ENCODE measurements at places on chromosomes 3 and 15.

- no peaks in the 10 kb centered on the region for H3K27me3 ChIP-seq
- no peaks in the 10 kb centered on the region for H3K4me1 ChIP-seq
- no peak for DNase-seq
- no peak overlapping the region for H3K27ac ChIP-seq
Measured at GRCh38 chr3:39491733-39492350, 24.4 kb downstream of the MOBP start.

DNA sequence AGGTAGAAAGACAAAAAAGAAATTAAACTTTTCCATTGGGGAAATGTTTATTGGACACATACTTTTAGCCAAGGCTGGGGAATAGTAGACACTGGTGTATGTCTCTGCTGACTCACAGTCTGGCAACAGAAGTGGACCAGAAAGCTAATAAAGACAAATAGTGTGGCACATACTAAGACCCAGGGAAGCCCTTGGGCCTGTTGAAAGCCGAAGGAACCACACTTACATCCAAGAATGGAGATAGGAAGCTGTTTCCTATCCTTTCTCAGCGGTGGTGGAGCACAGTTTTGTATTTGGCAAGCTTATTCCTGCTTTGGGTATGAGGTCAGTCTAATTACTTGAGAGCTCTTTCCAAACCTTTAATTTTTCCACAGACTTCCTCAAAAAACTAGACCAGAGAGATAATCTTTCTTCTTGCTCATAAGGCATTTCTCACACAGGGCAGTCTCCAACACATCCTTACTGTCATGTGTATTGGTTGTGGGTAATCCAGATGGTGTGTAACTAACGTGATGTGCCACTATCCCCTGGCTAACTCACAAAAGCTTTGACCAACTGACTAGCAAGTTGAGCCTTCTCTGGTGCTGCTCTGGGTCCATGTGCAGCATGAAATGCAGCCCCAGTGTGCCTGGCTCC, 279.1 kb upstream of the IGF1R start:
- DNase-seq: no peak
- H3K36me3 ChIP-seq: no peaks in the 10 kb centered on the region
- no peaks in the 10 kb centered on the region for H3K4me1 ChIP-seq
- H3K27me3 ChIP-seq: no peaks in the 10 kb centered on the region
- H3K4me3 ChIP-seq: no peak overlapping the region

DNA sequence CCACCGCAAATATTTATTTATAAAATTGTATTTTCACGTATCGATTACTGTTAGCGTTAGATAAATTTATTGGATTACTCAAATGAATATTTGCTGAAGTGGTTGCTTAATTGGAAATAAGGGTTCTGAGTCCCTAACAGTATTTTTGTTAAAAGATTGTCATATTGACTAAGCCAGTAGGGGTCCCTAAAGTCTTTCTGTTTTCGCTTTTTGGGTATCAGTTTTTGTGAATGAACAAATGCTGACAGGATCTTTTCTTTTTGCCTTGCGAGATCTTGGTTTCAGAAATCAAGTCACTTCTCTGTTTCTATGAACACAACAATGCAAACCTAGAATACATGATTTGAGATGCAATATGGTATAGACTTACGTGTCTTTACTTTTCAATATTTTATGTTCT, 7.1 kb downstream of the RAD51 start:
- H3K27ac ChIP-seq: no peak overlapping the region
- H3K27me3 ChIP-seq: no peaks in the 10 kb centered on the region
- no peak overlapping the region for H3K4me3 ChIP-seq
- no peaks in the 10 kb centered on the region for H3K36me3 ChIP-seq
- H3K4me1 ChIP-seq: no peaks in the 10 kb centered on the region

GRCh38 chr3:50525987-50526386, 22.6 kb upstream of the CACNA2D2 start:
- no peak for DNase-seq
- no peaks in the 10 kb centered on the region for H3K36me3 ChIP-seq
- no peaks in the 10 kb centered on the region for H3K4me1 ChIP-seq
- no peak overlapping the region for H3K4me3 ChIP-seq

GRCh38 chr3:153626158-153626557, 464.1 kb downstream of the RAP2B start:
- no peaks in the 10 kb centered on the region for H3K36me3 ChIP-seq
- H3K4me1 ChIP-seq: peaks cover 46% of the 10 kb centered on the region
- DNase-seq: no peak
- no peaks in the 10 kb centered on the region for H3K27me3 ChIP-seq
- H3K27ac ChIP-seq: no peak overlapping the region

DNA sequence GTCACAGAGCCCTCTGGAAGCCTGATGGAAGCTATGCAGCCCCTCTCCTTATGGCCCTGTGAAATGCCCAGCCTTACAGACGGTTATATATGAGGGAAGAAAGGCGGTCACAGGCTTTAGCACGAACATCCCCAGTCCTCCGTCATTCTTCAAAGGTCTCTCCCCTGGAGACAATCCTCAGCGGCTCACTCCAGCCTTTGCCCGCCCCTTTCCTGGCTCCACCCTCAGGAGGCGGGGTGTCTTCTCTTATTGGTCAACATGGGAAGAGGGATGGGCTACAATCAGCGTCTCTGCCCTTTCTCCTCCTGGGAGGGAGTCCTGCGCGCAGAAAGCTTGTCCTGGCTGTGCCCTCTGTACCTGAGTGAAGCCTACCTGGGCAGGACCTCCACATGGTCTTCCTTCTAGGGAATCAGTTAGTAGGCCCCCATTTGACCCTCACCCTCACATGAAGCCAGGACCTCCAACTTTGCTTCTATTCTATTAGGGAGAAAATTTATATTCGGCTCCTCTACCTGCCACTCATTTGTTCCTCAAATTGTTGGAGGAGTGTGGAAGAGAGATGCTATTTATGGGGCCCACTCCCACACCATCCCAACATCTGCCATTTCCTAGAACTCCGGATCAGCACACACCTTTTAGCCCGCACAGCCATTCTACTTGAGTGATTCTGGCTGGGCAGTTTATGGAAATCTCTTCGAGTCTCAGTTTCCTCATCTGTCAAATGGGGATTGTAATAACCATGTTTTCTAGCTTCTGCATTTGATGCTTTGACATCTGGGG, 112.9 kb upstream of the SLC6A11 start:
- no peaks in the 10 kb centered on the region for H3K4me1 ChIP-seq
- H3K4me3 ChIP-seq: no peak overlapping the region
- peaks cover 9% of the 10 kb centered on the region for H3K27me3 ChIP-seq
- DNase-seq: no peak
- no peaks in the 10 kb centered on the region for H3K36me3 ChIP-seq

GRCh38 chr15:77107068-77107467, 36.2 kb upstream of the TSPAN3 start:
- H3K36me3 ChIP-seq: no peaks in the 10 kb centered on the region
- H3K27ac ChIP-seq: no peak overlapping the region
- H3K4me3 ChIP-seq: no peak overlapping the region

DNA sequence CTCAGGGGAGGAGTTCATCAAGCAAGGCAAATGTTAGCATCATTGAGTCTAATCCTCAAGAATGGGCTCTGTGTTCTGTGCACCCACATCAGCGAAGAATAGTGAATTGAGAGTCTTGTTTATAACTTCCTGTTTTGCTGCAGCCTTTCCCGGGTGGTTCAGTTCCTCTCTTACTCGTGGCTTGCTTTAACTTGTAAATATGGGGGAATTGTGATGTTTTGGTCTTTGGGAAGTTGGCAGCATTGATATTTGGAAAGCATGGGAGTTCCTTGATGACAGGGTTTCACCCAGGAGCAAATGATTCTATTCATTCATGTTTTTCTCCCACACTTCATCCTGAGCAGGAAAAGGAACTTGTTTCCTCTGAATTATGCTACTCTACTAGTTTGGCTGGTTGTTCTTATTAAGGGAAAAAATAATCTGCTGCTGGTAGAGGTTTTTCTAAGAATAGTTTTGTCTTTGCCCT, 40.4 kb downstream of the GPD1L start:
- H3K4me3 ChIP-seq: no peak overlapping the region
- no peaks in the 10 kb centered on the region for H3K4me1 ChIP-seq
- H3K36me3 ChIP-seq: peaks cover 35% of the 10 kb centered on the region
- H3K27me3 ChIP-seq: no peaks in the 10 kb centered on the region
- no peak overlapping the region for H3K27ac ChIP-seq

DNA sequence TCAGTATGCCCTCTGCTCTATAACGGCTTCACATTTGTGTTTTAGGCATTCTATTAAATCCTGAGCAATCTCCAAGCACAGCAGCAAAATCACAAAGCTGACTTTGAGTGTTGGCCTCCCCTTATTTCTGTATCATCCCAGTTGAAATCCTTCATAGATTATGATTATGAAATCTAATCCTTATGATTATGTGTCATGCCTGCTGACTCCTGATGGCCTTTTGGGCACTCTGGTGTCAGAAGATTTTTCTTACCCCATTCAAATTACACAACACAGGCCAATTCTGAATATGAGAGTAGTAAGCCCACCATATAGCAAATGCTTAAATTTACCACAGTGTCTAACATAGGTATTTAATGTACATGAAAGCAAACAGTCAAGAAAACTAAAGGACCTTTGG, 34.3 kb downstream of the CDV3 start:
- DNase-seq: no peak
- H3K27ac ChIP-seq: no peak overlapping the region
- H3K36me3 ChIP-seq: no peaks in the 10 kb centered on the region

GRCh38 chr3:68017069-68017468, 362.7 kb upstream of the SUCLG2 start:
- no peak overlapping the region for H3K4me3 ChIP-seq
- H3K27me3 ChIP-seq: no peaks in the 10 kb centered on the region

GRCh38 chr3:78049521-78049920, 1009.6 kb downstream of the ROBO2 start:
- no peak overlapping the region for H3K27ac ChIP-seq
- H3K36me3 ChIP-seq: no peaks in the 10 kb centered on the region
- H3K4me3 ChIP-seq: no peak overlapping the region

GRCh38 chr15:40999190-40999589, 45.9 kb downstream of the CHAC1 start:
- H3K27me3 ChIP-seq: no peaks in the 10 kb centered on the region
- no peak for DNase-seq
- no peaks in the 10 kb centered on the region for H3K4me1 ChIP-seq
- H3K27ac ChIP-seq: no peak overlapping the region
- H3K36me3 ChIP-seq: no peaks in the 10 kb centered on the region
- H3K4me3 ChIP-seq: no peak overlapping the region

- DNase-seq: no peak
- no peaks in the 10 kb centered on the region for H3K36me3 ChIP-seq
- H3K27ac ChIP-seq: no peak overlapping the region
- H3K4me1 ChIP-seq: no peaks in the 10 kb centered on the region
- no peaks in the 10 kb centered on the region for H3K27me3 ChIP-seq
Measured at GRCh38 chr3:70281663-70282062, 30.8 kb downstream of the MDFIC2 start.

GRCh38 chr3:187213616-187214015, 16.3 kb downstream of the RTP1 start:
- H3K27ac ChIP-seq: no peak overlapping the region
- H3K4me3 ChIP-seq: no peak overlapping the region
- H3K36me3 ChIP-seq: no peaks in the 10 kb centered on the region

GRCh38 chr3:25448750-25449692, 21.0 kb downstream of the RARB start:
- no peak overlapping the region for H3K27ac ChIP-seq
- DNase-seq: no peak
- H3K27me3 ChIP-seq: no peaks in the 10 kb centered on the region
- no peaks in the 10 kb centered on the region for H3K36me3 ChIP-seq
- H3K4me3 ChIP-seq: no peak overlapping the region
- H3K4me1 ChIP-seq: no peaks in the 10 kb centered on the region

DNA sequence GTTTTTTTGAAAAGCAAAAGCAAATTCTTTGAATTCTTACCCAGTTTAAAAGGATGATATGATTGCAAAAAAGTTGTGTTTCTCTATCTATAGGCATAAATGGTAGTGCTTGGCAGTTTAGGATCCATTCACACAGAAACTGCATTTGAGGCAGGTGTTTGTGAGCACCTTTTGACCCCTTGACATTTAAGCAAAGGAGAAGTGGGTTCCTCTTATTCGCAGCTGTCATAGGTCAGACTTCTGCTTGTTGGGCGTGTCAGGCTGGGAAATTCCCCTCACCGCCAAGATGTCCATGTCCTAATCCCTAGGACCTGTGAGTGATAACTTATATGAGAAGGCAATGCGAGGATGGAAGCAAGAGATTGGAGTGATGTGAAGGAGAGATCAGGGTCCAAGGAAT, 67.4 kb downstream of the SH3GL3 start:
- H3K27ac ChIP-seq: no peak overlapping the region
- no peaks in the 10 kb centered on the region for H3K36me3 ChIP-seq
- no peak for DNase-seq
- H3K4me3 ChIP-seq: no peak overlapping the region
- H3K27me3 ChIP-seq: no peaks in the 10 kb centered on the region
- H3K4me1 ChIP-seq: no peaks in the 10 kb centered on the region

- H3K36me3 ChIP-seq: no peaks in the 10 kb centered on the region
- no peaks in the 10 kb centered on the region for H3K27me3 ChIP-seq
- no peaks in the 10 kb centered on the region for H3K4me1 ChIP-seq
- no peak for DNase-seq
- no peak overlapping the region for H3K4me3 ChIP-seq
Measured at GRCh38 chr3:148714521-148714920, 16.8 kb downstream of the AGTR1 start.

DNA sequence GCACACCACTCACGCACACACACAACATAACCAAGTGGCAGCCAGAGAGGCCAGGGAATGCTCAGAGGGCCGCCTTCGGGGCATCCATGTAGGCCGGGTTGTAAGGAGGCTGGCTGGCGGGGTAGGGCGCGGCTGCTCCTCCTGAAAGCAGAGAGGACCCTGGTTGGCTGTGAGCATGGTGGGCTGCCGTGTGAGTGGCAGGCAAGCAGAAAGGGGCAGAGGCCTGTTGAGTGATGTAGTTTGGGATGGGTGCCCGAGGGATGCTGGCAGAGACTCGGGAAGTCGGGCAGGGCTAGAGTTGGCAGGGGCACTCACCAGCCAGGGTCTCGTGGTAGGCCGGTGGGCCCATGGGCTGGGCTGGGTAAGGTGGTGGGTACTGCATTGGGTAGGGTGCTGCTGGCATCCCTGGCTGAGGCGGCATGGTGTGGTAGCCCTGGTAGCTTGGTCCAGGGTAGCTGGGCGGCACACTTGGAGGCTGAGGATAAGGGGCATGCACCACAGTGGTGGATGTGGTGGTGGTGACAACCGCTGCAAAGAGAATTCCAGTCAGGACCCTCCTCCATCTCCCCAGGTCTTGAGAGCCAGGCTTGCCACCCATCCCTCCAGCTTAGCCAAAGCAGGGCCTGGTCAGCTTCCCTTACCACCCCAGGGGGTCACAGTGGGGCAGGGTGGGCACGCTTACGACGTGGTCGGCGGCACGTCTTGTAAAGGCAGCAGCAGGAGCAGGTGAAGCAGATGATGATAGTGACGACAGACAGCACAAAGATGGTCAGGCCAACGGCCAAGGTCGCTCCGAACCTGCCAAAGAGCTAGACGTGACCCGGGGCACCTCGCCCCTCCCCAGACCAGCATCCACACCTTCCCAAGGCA, 22.7 kb downstream of the ATRIP start:
- H3K27me3 ChIP-seq: no peaks in the 10 kb centered on the region
- peaks cover 66% of the 10 kb centered on the region for H3K4me1 ChIP-seq
- H3K4me3 ChIP-seq: no peak overlapping the region

GRCh38 chr15:76293361-76293760, 17.9 kb downstream of the ETFA start:
- no peak overlapping the region for H3K4me3 ChIP-seq
- no peak for DNase-seq
- H3K27ac ChIP-seq: no peak overlapping the region
- no peaks in the 10 kb centered on the region for H3K27me3 ChIP-seq
